ENCODE measurements at places on chromosomes 3 and 15. TPM values are rescaled to one million over a fixed set of nuclear protein-coding genes. Genes with fewer than 3 reads are reported as not detected.

- no peak for DNase-seq
- H3K27me3 ChIP-seq: peaks cover 3% of the 10 kb centered on the region
- H3K4me3 ChIP-seq: no peak overlapping the region
Observed at GRCh38 chr15:30044377-30044776, 38.4 kb upstream of the GOLGA8J start.

OSBPL10 gene
- 88.1 TPM for total RNA-seq

ARF4 gene
- total RNA-seq: 126 TPM

GRCh38 chr3:34046154-34046553 is 247.7 kb downstream of the PDCD6IP start:
- H3K4me1 ChIP-seq: no peaks in the 10 kb centered on the region
- no peaks in the 10 kb centered on the region for H3K27me3 ChIP-seq
- no peak overlapping the region for H3K27ac ChIP-seq

EAF1 gene
- total RNA-seq: 16.1 TPM

- H3K4me1 ChIP-seq: peaks cover 5% of the 10 kb centered on the region
- no peak for DNase-seq
- H3K36me3 ChIP-seq: no peaks in the 10 kb centered on the region
- H3K4me3 ChIP-seq: no peak overlapping the region
- no peaks in the 10 kb centered on the region for H3K27me3 ChIP-seq
Observed at GRCh38 chr15:70132139-70132538, 34.4 kb upstream of the TLE3 start.

ACTL6A gene
- 122 TPM for total RNA-seq

SNRPA1 gene
- total RNA-seq: 98.0 TPM

CSNK1G1 gene
- 22.8 TPM for total RNA-seq

DNA sequence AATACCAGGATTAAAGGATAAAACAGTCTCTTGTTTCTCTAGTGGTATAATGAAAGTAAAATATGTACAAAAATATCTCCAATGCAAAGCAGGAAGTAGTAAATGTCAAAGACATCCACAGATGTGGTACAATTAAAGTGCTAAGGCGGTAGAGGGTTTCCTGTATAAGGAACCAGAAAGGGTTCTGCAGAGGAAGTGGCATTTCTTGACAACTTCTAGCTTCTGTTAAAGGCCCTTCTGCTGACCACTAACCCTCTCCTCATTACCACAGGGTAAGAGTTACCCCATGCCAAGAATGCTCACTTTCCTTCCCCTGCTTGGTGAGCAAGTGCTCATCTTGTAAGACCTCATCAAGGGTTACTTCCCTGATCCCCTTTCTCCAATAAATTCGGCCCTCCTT is 883.6 kb upstream of the NR2F2 start:
- no peak overlapping the region for H3K4me3 ChIP-seq
- no peaks in the 10 kb centered on the region for H3K4me1 ChIP-seq
- DNase-seq: no peak
- H3K27ac ChIP-seq: no peak overlapping the region

GRCh38 chr15:100958326-100959065 is 39.3 kb downstream of the LRRK1 start:
- H3K4me1 ChIP-seq: peaks cover 63% of the 10 kb centered on the region
- no peaks in the 10 kb centered on the region for H3K36me3 ChIP-seq
- DNase-seq: peak; percentile 42
- H3K27ac ChIP-seq: peak overlapping the region; percentile 100
- peak overlapping the region; percentile 18 for H3K4me3 ChIP-seq

DUOXA2 gene
- not detected for total RNA-seq

GRCh38 chr3:149373235-149374125 is 4.0 kb downstream of the TM4SF1 start:
- peaks cover 67% of the 10 kb centered on the region for H3K36me3 ChIP-seq
- peak overlapping the region; percentile 100 for H3K27ac ChIP-seq
- no peaks in the 10 kb centered on the region for H3K27me3 ChIP-seq
- H3K4me3 ChIP-seq: peak overlapping the region; percentile 88

GRCh38 chr3:39268549-39268900 is 11.3 kb downstream of the CX3CR1 start:
- no peak overlapping the region for H3K4me3 ChIP-seq
- H3K27ac ChIP-seq: no peak overlapping the region
- no peak for DNase-seq
- H3K36me3 ChIP-seq: no peaks in the 10 kb centered on the region

- H3K36me3 ChIP-seq: no peaks in the 10 kb centered on the region
- no peak for DNase-seq
- H3K27ac ChIP-seq: no peak overlapping the region
- H3K4me1 ChIP-seq: no peaks in the 10 kb centered on the region
Observed at GRCh38 chr3:1892459-1892858, 206.2 kb upstream of the CNTN4 start.

- H3K27ac ChIP-seq: no peak overlapping the region
- H3K4me3 ChIP-seq: no peak overlapping the region
- H3K4me1 ChIP-seq: no peaks in the 10 kb centered on the region
- no peaks in the 10 kb centered on the region for H3K27me3 ChIP-seq
- H3K36me3 ChIP-seq: no peaks in the 10 kb centered on the region
Observed at GRCh38 chr3:64650715-64651114, 37.1 kb downstream of the ADAMTS9 start.

- H3K36me3 ChIP-seq: no peaks in the 10 kb centered on the region
- H3K27ac ChIP-seq: no peak overlapping the region
- DNase-seq: no peak
- no peaks in the 10 kb centered on the region for H3K27me3 ChIP-seq
- no peaks in the 10 kb centered on the region for H3K4me1 ChIP-seq
Observed at GRCh38 chr3:53970661-53971060, 79.0 kb upstream of the SELENOK start.

METTL6 gene
- 16.5 TPM for total RNA-seq

COMMD2 gene
- total RNA-seq: 70.2 TPM

DNA sequence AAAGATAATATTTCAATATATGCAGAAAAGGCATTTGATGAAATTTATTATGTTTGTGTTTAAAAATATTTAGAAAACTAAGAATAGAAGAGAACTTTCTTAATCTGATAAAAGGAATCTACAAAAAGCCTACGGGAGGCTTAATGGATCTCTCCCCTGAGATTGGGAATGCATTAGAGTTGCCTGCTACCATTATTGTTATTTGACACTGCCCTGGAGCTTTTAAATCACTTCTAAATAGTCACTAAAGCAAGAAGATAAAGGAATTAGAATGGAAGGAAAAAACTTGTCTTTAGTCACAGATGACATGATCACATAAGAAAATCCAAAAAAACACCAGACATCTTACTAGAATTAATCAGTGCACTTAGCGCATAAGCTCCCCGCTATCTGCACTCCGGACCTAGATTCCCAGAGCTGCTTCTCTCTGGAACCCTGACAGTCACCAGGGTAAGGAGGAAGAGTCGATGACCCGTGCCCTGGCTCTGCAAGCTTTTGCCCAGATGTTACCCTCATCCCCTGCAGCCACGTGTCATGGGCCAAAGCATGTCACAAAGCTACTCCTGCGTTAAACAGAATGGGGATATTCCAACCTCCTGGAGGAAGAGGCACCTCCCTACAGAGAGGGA is 97.1 kb downstream of the MINAR1 start:
- peaks cover 10% of the 10 kb centered on the region for H3K27me3 ChIP-seq
- no peak overlapping the region for H3K27ac ChIP-seq
- no peak overlapping the region for H3K4me3 ChIP-seq
- H3K36me3 ChIP-seq: no peaks in the 10 kb centered on the region
- no peak for DNase-seq

THRB gene
- 3.9 TPM for total RNA-seq

GABRA5 gene
- total RNA-seq: not detected

- no peak for DNase-seq
- H3K36me3 ChIP-seq: no peaks in the 10 kb centered on the region
- peak overlapping the region; percentile 72 for H3K27ac ChIP-seq
- no peak overlapping the region for H3K4me3 ChIP-seq
- no peaks in the 10 kb centered on the region for H3K27me3 ChIP-seq
Observed at GRCh38 chr3:12465836-12466225, 18.4 kb upstream of the TSEN2 start.

CCR8 gene
- total RNA-seq: not detected

DNA sequence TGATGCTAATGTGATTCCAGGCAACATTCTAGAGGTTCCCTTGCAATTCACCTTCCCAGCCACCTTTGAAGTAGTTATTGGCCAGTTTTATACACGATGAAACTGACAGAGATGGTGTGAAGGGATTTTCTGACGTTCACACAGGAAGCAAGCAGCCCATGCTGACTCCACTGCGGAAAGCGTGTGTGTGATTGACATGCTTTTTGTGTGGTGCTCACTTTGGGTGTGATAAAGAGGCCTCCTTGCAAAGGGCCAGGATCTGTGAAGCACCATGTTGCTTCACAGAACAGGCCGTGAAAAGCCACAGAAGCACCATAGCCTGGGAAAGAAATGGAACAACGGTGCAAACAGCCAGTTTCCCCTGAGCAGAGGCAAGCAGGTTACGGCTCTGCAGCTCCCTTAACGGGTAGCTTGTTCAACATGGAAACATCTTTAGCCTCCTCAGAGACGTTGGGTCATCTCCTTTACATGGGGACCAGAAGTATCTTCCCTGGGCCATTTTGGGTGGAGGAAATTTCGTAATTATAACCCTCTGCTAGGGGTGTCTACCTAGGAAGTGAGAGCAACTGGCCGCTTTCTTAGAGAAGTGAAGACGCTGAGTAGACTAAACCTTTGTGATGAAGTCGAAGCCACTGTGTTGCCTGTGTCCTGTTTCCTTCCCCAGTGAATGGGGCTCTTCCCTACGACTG is 108.5 kb downstream of the APBA2 start:
- H3K4me3 ChIP-seq: no peak overlapping the region
- no peaks in the 10 kb centered on the region for H3K4me1 ChIP-seq
- DNase-seq: no peak
- no peak overlapping the region for H3K27ac ChIP-seq
- H3K27me3 ChIP-seq: no peaks in the 10 kb centered on the region

DNA sequence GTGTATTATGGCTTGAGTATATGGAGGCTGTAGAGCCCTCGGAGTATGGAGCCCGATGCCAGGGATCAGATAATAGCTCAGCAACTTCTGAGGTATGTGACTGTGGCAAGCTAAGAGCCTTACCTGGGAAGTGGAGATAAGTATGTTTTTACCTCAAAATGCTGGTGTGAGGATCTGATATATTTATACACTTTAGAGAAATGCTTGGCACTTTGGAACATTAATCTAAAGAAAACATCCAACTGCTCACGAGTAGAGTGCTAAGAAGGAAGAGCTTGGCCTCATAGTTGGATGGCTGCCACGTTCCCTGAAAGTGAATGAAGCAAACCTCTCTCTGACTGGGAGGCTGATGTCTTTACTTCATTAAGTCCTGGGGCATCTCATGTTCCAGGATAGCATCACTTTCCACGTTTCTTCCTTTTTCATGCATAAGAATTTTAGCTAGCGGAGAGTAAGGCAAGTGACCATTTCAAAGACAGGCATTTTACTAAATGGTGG is 58.9 kb upstream of the GOLGA8J start:
- H3K27ac ChIP-seq: no peak overlapping the region
- no peak overlapping the region for H3K4me3 ChIP-seq
- no peaks in the 10 kb centered on the region for H3K27me3 ChIP-seq
- H3K36me3 ChIP-seq: no peaks in the 10 kb centered on the region
- no peak for DNase-seq

GRCh38 chr3:184466413-184466960 is 86.6 kb downstream of the CHRD start:
- no peak for DNase-seq
- no peak overlapping the region for H3K4me3 ChIP-seq
- 0 out of 2 replicates have a peak, but pooled peaks cover 4% of the 10 kb centered on the region for H3K27me3 ChIP-seq
- no peaks in the 10 kb centered on the region for H3K36me3 ChIP-seq
- no peak overlapping the region for H3K27ac ChIP-seq

- H3K27me3 ChIP-seq: no peaks in the 10 kb centered on the region
- H3K36me3 ChIP-seq: no peaks in the 10 kb centered on the region
- no peak for DNase-seq
- H3K27ac ChIP-seq: no peak overlapping the region
Observed at GRCh38 chr15:23050708-23051107, 11.3 kb upstream of the TUBGCP5 start.

DNA sequence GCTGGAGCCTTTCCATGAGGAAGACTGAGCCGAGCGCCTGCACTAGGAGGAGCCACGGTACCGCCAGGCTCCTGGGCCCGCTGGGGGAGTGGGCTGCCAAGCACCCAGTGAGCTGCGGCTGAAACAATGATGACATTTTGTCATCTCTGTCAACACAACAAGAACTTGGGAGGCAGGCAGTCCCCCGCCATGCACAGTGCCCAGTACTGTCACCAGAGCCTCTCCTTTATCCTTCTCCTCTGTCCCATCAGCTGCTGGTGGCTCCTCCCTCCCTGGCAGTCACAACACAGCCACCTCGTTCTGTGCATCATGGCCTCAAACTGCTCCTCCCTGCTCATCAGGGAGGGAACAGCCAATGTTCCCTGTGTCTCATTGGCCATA is 34.0 kb upstream of the PCSK6 start:
- no peak overlapping the region for H3K27ac ChIP-seq
- peaks cover 10% of the 10 kb centered on the region for H3K27me3 ChIP-seq
- no peak for DNase-seq
- no peaks in the 10 kb centered on the region for H3K36me3 ChIP-seq
- no peaks in the 10 kb centered on the region for H3K4me1 ChIP-seq

- H3K27me3 ChIP-seq: no peaks in the 10 kb centered on the region
- peaks cover 3% of the 10 kb centered on the region for H3K36me3 ChIP-seq
- no peak overlapping the region for H3K4me3 ChIP-seq
- peak overlapping the region; percentile 5 for H3K27ac ChIP-seq
- peaks cover 32% of the 10 kb centered on the region for H3K4me1 ChIP-seq
Observed at GRCh38 chr15:77486542-77487468, 66.1 kb downstream of the HMG20A start.

DNA sequence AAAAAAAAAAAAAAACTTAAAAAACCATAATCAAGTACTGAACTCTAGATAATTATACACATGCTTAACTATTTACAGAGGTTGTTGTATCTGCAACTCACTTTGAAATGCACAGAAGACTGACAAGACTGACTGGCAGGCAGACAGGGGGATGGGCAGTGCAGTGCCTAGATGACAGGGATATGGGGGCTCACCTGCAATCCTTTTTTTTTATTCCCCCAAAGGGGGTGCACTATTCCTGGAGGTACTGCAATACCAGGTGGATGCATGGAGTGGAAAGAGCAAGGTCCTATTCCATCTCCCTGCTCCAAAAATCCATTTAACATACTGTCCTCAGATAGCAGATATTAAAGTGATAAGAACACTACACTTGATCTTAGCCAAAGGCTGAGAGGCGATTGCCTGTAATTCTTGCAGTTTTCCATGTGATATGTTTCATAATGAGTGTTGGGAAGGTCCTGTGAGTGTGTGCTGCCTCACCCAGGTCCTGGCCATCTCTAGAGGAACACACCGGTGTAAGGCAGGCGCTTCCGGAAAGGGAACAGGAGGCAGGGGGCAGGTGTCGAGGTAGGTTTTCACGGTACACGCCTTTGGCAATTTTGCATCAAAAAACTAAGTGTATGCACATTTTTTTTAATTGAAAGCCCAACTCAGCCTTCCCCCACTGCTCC is 22.7 kb downstream of the SEC61A1 start:
- peak overlapping the region; percentile 5 for H3K27ac ChIP-seq
- peaks cover 6% of the 10 kb centered on the region for H3K4me1 ChIP-seq
- no peaks in the 10 kb centered on the region for H3K27me3 ChIP-seq
- no peak for DNase-seq
- H3K36me3 ChIP-seq: peaks cover 10% of the 10 kb centered on the region

DNA sequence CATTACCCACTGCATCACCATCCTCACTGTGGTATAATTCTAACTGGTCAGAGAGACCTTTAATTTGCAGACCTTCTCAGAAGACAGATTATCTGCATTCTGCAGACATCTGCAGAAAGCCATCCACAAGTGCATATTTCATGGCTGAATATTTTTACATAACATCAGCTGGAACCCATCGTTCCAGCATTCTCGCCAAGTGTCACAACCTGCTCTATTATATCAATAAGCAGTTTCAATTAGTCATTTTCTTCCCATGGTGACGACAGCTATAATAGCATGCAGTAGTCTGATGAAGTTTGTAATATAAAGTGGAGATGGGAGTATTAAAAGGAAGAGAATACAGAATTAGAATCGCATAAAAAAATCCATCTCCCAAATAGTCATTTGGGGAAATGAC is 334.7 kb downstream of the FHIT start:
- no peaks in the 10 kb centered on the region for H3K4me1 ChIP-seq
- H3K27ac ChIP-seq: no peak overlapping the region
- H3K27me3 ChIP-seq: no peaks in the 10 kb centered on the region

DNAJA4 gene
- 11.1 TPM for total RNA-seq

All from Panc1 (cell line).